ENCODE measurements at places on chromosomes 4 and X.

- DNase-seq = no peak
These were observed 125.6 kb downstream of the ARHGAP24 start for GRCh38 chr4:85600501-85600900.

GRCh38 chr4:185405296-185405999 lies 8.8 kb downstream of the ANKRD37 start:
- no peak for DNase-seq

DNA sequence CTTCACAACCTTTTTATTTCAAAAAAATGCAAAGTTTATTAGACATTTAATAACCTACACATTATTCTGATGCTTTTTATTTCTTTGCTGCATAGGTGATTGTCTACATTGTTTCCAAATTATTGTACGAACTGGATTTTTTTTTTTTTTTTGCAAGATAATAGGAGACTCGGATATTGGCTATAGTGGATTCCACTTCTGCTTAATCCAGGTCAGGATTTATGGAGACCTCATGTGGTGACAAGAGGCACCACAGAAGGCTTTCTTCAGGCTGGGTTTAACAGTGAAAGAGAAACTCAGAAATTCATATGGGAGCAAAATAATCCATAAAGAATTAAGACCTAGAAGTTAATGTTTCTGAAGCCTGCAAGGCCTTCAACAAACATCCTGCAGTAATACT lies 2.4 kb upstream of the SLIT2 start:
- no peak for DNase-seq

DNA sequence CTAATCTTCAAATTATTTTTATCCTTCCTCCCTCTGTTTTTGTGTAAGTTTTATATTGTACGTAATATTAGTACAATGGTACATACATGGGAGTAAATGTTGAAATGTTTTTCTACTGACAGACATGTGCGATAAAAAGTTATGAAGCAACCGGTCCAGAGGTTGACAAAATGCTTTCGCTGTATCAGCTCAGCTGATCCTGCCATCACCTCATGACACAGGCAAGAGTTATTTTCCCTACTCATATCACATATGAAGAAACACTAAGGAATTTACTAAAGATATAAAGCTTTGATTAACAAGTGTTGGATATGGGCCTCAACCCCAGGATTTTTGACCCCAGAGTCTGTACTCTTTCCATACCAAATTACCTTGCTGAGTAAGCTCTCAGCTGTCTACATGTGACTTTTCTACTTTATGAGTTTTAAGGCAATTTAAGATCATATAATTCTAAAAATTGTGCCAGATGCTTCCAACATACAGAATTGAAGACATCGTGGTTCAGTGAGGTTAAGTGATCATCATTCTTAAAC lies 50.0 kb downstream of the CLCN5 start:
- DNase-seq = no peak

DNA sequence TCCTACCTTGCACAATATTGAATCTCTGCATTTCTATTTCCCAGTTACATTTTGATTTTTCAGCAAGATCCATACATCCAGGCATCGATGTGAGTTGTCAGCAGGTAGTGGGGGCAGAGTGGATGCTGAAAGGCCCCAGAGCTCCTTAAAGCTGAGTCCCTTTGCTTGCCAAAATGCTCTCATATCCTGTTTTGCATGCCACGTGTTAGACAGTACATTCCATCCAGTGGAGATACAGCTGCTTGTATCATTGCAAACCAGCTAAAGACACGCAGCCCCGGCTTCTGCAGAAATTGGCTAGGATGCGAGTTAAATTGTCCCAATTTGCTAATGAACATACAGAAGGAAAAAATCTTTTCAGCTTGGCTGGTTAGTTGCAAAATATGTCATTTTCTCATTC lies 179.6 kb upstream of the MXRA5 start:
- no peak for DNase-seq

DNA sequence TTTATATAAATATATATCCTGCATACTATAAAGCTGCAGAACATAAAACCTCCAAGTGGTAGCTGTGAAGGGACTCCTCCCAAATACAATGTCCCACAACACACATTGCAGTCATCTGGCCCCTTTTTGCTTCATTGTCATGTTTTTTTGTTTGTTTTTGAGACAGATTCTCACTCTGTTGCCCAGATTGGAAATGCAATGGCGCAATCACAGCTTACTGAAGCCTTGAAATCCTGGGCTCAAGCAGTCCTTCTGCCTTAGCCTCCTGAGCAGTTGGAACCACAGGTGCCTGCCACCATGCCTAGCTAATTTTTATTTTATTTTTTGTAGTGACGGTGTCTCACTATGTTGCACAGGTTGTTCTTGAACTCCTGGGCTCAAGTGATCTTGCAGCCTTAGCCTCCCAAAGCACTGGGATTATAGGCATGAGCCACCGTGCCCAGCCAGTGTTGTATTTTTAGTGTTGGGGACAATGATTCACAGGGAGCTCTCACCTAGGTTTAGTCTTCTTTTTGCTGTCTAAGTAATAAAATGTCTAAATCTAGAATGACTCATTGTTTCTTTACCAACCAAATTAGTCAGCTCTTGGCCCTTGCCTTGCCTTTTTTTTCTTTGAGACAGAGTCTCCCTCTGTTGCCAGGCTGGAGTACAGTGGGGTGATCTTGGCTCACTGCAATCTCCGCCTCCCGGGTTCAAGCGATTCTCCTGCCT lies 24.0 kb upstream of the XIAP start:
- no peak for DNase-seq

DNA sequence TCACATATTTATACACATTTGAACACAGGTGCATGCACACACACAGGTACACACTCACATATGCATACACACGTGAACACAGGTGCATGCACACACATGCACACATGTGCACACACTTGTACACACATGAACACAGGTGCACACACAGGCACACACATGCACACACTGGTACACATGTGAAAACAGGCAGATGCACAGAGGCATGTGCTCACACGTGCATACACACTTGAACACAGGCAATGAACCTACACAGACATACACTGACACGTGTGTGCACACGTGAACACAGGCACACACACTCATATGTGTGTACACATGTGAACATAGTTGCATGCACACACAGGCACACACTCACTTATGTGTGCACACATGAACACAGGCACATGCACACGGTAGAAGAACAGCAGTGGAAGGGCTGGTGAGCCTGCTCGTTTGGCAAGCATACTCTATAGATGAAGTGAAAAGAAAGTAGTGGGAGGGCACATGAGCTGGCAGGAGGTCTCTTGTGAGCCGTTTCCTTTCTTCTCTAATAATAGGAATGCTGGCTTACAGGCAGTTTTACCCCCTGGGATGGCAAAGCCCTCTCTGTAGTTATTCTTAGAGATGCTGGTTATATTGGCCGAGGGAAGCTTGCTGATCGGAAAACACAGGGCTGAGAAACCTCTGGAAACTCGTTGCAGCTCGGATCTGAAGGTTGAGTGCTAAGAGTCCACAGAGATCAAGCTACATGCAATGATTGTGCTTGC lies 279.6 kb upstream of the CLNK start:
- no peak for DNase-seq

- DNase-seq = no peak
These were observed 110.0 kb upstream of the PPARGC1A start for GRCh38 chr4:23999714-24000469.

DNA sequence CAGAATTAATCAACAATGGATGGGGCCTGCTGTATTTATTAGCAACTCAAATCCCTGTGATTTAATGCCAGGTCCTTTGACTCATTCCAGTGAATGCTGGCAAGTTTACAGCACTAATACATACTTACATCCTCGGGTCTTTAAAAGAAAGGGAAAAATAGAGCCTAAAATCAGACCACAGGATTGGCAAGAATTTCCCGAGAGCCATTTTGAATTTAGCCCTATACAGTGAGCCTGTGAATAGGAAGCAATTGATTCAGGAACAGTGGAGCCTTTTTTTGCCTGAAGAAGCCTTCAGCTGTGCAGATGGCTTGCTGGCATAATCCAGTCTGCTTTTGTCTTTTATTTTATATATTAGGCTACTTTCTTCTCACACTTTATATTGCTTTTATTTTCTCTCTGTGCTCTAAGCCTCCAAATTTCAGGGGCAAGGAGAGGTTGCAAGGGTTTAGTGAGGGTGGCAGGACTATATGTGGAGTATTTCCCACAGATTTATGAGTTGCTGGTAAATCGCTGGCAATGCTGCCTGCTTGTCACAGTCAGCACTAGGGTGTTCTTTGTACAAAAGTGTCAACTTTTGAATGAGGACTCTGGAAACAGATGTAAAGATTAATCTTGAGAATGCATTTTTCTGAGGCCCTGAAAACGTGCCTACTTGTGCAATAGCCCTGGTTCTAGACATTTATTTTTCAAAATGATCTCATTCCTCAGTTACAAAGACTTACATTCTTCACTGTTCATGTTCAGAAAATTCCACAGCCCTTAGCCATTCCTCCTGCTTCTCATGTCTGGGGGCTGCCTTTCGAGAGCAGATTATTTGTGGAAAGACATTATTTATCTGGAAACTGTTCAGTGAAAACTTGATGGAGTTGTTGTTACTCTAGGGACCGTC lies 303.5 kb downstream of the SPRY1 start:
- DNase-seq = no peak

- DNase-seq = no peak
These were observed 2154.4 kb upstream of the AGA start for GRCh38 chr4:179596621-179597020.

DNA sequence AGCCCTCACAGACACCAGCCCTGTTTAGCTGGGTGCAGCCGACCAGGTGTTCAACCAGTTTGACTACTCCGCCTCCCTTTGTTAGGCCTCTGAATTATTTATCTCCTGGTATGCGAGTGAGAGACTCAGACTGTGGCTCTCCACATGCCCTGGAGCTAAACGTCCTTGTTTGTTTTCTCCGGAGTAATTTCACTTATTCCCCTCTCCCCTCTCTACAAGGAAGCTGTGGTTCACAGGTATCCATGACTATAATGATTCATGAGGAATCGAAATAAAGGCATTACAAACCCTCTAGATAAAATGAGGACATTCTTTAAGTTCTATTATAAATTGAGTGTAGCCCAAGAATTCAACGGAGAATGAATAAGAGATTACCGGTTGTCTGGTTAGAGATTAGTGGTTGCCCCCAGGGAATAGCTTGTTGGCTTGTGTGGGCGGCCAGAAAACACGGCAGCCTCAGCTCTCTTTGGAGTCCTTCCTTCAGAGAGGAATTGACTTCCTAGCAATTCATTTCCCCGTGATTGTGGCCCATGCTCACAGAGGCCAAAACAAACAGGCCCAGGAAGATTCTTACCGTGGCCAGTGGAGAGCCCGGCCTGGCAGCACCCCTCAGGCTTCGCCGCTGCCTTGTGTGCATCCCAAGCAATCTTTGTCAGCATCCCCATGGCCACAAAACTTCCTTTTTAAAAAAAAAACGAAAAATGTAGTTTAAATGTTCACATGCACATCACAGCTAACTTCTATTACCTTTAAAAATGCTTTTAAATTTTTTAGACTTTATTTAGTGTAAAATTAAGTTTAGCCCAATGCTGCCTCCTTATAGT lies 60.2 kb upstream of the CBR4 start:
- DNase-seq = no peak

- DNase-seq = no peak
These were observed 17.2 kb upstream of the FGFR3 start for GRCh38 chr4:1775731-1776500.

DNA sequence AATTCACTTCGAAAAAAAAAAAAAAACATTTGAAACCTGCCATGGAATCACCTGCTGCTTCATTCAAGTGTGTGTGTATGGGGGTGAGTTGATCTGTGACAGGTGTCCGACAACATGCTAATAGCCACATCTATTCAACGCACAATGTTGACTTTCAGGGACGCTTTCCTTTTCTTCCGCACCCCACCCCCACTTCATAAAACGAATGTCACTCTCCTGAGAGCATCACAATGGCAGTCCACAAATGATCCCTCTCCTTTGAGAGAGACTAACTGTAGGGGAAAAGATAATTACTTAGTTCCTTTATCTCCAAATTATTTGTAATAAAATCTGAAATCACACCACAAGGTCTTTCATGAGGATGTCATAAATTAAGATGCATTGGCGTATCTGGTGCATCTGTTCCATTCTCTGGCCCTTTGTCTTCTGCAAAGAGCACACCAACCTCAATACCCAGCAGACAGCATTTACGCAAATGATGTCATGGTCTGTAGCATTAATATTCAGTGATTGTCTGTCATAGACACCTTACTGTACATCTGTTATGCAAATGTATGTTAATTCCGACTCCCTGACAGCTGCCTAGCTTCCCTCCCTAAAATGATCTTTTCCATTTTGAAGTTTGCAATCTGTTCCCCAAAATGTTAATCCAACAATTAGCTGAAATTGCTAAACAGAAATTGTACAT lies 640.0 kb upstream of the BOD1L1 start:
- no peak for DNase-seq

- DNase-seq = no peak
These were observed 110.1 kb downstream of the FBXO8 start for GRCh38 chr4:174173360-174173759.

DNA sequence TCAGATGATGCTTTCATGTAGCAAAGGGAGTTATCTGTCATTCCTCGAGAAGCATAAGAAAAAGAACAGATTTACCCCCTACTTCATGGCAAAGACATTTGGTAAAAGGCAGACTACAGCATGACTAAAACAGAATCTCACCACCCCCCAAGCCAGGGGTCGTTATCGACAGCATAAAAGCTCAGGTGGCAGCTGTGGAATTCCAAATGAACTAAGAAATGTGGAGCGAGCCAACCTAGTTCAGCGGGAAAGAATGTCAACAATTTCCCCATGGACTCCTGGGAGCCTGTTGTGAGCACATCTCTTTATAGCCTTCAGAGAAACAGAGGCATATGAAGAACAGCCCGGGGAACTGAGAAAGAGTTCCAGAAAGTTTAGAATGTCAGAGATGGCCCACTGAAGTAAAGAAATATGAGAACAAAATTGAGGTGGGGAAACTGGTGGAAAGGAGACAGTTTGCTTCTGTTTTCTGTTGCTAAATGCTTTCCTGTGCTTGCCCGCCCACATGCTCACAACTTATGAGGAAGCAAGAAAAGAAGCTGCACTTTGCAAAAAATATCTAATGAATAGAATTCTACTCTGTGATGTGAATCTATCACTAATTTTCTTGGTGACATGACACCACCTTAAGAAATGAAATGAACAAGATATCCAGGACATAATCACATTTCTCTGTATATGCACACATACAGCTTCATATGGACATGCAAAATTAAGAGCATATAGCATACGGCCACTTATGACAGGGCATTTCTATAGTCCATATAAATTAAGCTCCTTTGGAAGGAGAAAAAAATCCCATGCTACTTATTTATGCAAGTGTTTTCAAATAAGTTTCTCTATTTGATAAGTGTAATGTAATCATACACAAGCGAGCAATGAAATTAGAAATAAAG lies 135.3 kb upstream of the MID1 start:
- DNase-seq = no peak

GRCh38 chr4:153198719-153199118 lies 5.5 kb upstream of the TRIM2 start:
- DNase-seq = no peak

GRCh38 chr4:70838666-70839588 lies 763 bp downstream of the GRSF1 start:
- DNase-seq = no peak

GRCh38 chr4:56972389-56972788 lies 5.0 kb downstream of the NOA1 start:
- DNase-seq = no peak

- no peak for DNase-seq
These were observed 324.9 kb upstream of the GATB start for GRCh38 chr4:152085657-152086056.

Data from SIG-M5 (cell line).